T-helper 17 cell (primary cell): ENCODE measurements at places on chromosomes 6 and 20.

- DNase-seq, result no peak
- no peaks in the 10 kb centered on the region for H3K4me1 ChIP-seq
- no peak overlapping the region for H3K27ac ChIP-seq
- H3K4me3 ChIP-seq, result no peak overlapping the region
- H3K36me3 ChIP-seq, result no peaks in the 10 kb centered on the region
Observed at GRCh38 chr6:160742090-160742489, 40.0 kb downstream of the PLG start.

DNA sequence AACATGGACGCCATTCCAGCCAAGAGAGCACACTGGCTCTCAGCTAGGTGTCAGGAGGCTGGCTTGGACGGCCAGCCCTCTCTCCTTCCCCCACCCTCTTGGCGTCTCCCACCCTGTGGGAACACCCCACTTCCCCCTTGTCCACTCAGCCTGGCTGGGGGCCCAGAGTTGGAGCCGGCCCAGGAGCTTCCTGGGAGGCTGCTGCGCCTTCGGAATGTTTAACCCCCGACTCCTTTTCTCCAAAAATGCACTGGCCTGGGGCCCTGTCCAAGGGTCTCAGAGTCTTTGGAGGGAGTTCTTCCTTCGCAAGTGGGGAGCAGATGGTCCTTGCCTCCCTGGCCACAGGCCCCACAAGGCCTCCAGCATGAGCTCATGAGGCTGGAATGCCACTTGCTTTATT, 4.1 kb downstream of the ADAM33 start:
- peaks cover 10% of the 10 kb centered on the region for H3K4me1 ChIP-seq
- H3K27ac ChIP-seq, result no peak overlapping the region
- no peak for DNase-seq
- peaks cover 5% of the 10 kb centered on the region for H3K36me3 ChIP-seq
- H3K4me3 ChIP-seq, result no peak overlapping the region

- peaks cover 24% of the 10 kb centered on the region for H3K27me3 ChIP-seq
- peaks cover 2% of the 10 kb centered on the region for H3K4me1 ChIP-seq
- no peak overlapping the region for H3K4me3 ChIP-seq
- DNase-seq, result no peak
- H3K36me3 ChIP-seq, result no peaks in the 10 kb centered on the region
Observed at GRCh38 chr6:56361812-56362211, 114.4 kb upstream of the COL21A1 start.

DNA sequence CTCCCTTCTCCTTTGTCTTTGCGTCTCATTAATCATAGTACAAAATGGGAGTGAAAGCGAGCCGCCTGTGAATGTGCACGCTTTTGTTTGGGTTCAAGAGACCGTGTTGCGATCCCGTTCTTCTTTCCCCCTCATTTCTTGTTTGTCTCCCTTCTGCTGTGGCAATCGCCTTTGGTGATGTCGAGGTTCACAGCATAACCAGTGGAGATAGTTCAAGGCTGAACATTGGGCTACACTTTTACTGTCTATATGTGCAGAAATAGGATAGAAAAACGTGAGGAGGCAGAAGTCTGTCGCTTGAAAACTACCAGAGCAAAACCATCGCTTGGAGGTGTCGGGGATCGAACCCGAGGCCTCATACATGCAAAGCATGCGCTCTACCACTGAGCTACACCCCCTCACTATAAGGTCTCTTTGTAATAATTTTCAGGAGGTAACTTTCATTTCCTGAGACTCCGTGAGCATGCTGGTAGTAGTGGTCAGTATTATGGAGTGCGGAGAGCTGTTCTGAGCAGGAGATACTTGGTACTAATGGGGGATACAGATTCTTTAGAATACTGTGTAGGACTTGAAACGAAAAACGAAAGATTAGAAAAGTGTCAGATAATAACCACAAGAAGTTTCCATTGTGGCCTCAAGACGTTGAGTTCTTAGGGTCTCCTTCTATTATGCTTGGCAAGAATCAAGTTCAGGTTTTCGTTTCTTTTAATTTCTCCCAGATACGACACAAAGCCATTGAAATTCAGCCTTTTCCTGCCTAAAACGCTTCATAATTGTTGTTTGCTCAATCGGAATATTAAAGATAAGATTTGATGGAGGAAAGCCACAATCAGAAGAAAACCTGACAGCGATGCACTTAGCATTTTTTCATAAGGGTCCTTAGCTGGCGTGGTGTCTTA, 106.6 kb downstream of the TRIM27 start:
- peaks cover 2% of the 10 kb centered on the region for H3K36me3 ChIP-seq
- no peak overlapping the region for H3K27ac ChIP-seq
- H3K27me3 ChIP-seq, result peaks cover 76% of the 10 kb centered on the region
- no peaks in the 10 kb centered on the region for H3K4me1 ChIP-seq
- H3K4me3 ChIP-seq, result no peak overlapping the region

- no peaks in the 10 kb centered on the region for H3K36me3 ChIP-seq
- H3K27me3 ChIP-seq, result peaks cover 45% of the 10 kb centered on the region
- no peaks in the 10 kb centered on the region for H3K4me1 ChIP-seq
- H3K27ac ChIP-seq, result no peak overlapping the region
Observed at GRCh38 chr20:54623991-54624569, 148.7 kb downstream of the DOK5 start.

GRCh38 chr6:51108563-51109234, 290.0 kb downstream of the TFAP2B start:
- no peak for DNase-seq
- H3K4me1 ChIP-seq, result no peaks in the 10 kb centered on the region
- H3K36me3 ChIP-seq, result no peaks in the 10 kb centered on the region

GRCh38 chr6:53734473-53735299, 60.1 kb upstream of the LRRC1 start:
- no peak for DNase-seq
- H3K27me3 ChIP-seq, result peaks cover 10% of the 10 kb centered on the region
- peak overlapping the region; percentile 58 for H3K4me3 ChIP-seq
- peaks cover 3% of the 10 kb centered on the region for H3K36me3 ChIP-seq
- H3K4me1 ChIP-seq, result peaks cover 18% of the 10 kb centered on the region

DNA sequence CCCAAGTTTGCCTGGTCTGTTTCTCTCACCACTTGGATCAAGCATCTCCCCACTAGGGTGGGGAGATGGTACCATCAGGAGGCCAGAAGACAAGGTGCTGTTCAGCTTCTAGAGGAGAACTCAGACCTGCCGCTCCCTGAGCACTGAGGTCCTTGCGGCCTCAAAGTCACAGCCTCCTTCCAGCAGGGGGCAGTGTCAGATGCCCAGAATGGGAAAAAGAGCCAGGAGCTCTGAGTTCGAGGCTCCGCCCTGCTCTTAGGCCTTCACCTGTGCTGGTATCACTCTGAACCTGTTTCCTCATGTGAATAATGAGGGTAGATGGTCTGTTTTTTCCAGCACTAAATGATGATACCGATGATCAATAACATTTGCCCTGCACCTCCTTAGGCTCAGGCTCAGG, 68.7 kb downstream of the TOX2 start:
- DNase-seq, result no peak
- H3K4me1 ChIP-seq, result peaks cover 11% of the 10 kb centered on the region
- H3K36me3 ChIP-seq, result peaks cover 2% of the 10 kb centered on the region
- H3K4me3 ChIP-seq, result no peak overlapping the region

- peaks cover 37% of the 10 kb centered on the region for H3K27me3 ChIP-seq
- H3K4me3 ChIP-seq, result no peak overlapping the region
- peaks cover 9% of the 10 kb centered on the region for H3K4me1 ChIP-seq
- no peak overlapping the region for H3K27ac ChIP-seq
- H3K36me3 ChIP-seq, result peaks cover 2% of the 10 kb centered on the region
Observed at GRCh38 chr6:136470044-136470443, 80.2 kb downstream of the MAP7 start.

DNA sequence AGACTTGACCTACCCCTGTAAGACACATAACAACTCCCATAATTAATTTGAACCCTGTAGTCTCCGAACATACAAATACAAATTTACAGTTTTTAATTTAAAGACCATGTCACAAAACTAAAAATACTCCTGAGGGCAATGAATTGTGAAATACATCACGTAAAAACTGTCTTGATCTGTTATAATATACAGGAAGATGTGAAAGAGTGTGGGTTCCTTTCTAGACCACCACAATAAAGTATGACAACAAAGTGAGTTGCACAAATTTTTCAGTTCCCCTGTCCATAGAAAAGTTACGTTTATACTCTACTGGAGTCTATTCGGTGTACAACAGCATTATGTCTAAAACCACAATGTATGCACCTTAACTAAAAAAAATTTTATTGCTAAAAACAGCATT, 11.0 kb upstream of the BLOC1S5 start:
- no peak for DNase-seq
- H3K4me3 ChIP-seq, result no peak overlapping the region
- no peaks in the 10 kb centered on the region for H3K27me3 ChIP-seq
- no peak overlapping the region for H3K27ac ChIP-seq

GRCh38 chr6:96876886-96877545, 20.7 kb downstream of the NDUFAF4 start:
- DNase-seq, result no peak
- H3K36me3 ChIP-seq, result no peaks in the 10 kb centered on the region
- no peaks in the 10 kb centered on the region for H3K4me1 ChIP-seq

DNA sequence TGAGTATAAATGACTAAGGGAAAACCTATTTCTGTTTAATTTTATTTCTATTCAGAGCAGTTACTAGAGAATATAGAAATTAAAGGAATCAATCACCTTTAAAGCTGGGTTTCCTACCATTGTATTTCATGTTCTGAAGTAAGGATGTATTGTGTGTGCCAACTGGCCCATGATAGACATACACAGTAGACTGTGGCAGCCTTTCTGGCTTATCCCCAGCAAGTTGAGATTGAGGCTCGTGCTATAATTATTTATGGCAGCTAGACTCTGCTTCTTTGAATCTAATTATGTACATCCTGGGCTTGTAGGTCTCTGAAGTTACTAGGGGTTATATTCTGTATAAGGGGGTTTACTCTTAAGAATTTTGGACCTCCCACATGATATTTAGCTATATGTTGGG, 44.4 kb downstream of the ZNF292 start:
- DNase-seq, result no peak
- no peaks in the 10 kb centered on the region for H3K27me3 ChIP-seq
- no peaks in the 10 kb centered on the region for H3K36me3 ChIP-seq
- no peak overlapping the region for H3K4me3 ChIP-seq

DNA sequence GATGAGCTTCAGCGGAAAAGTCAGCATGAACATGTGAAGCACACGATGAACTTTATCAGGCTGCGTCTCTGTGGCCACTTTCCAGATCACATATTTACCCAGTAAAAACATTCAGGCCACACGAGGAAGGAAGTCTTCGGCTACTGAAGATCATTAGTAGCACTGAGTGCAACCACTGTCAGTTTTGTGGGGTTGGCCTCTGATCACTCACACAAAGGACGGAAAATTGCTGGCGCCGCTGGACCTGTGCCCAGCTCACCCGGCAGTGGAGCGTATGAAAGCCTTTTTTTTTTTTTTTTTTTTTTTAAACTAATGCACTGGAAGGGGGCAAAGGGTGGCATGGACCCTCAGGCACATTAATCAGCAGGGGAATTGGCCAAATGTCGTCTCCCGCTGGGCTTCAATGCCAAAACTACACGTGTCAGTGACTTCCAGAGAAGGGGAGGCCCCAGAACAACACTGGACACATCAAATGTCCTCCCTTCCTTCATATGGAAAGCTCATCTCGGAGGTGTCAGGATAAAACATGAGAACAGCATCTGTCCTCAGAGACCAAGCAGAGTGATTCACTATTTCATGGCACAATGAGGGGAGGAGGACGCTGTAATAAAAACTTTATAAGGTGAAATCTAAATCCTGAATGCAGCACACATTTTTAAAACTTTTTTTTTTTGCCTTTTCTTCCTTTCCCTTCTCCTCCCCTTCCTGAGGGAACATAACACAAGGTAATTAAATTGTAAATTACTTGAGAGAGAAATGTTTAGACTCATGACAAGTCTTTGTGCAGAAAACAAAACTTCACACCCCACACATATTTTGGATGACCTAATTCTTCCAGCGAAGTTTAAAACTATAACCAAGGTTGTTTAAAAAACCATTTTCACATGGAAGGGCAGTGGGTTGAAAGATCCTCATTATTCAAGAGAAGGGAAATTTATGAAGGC, 223.4 kb downstream of the FOXC1 start:
- no peak overlapping the region for H3K4me3 ChIP-seq
- H3K27me3 ChIP-seq, result no peaks in the 10 kb centered on the region
- H3K4me1 ChIP-seq, result no peaks in the 10 kb centered on the region
- H3K36me3 ChIP-seq, result no peaks in the 10 kb centered on the region

DNA sequence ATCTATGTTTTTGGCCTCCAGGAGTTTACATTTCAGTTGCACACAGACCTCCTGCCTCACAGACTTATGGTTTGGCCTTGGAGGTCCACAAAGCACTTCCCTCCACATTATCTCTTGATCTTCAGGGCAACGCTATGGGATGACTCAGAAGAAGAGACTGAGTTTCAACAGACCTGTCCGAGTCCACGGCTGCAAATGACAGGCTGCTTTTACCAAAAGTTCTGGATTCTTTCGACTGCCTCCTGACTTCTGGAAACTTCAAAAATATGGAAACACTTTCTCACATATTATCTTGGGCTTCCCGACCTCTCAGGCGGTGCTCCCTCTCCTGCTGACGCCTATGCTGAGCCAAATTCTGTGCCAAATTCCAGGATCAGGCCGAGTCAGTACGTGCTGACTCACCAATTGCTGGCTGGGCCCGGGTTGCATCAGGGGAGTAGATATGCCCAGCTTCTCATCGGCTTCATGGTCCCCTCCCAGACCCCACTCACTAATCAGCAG, 190.2 kb downstream of the BMP7 start:
- H3K36me3 ChIP-seq, result no peaks in the 10 kb centered on the region
- DNase-seq, result no peak
- peaks cover 4% of the 10 kb centered on the region for H3K4me1 ChIP-seq

DNA sequence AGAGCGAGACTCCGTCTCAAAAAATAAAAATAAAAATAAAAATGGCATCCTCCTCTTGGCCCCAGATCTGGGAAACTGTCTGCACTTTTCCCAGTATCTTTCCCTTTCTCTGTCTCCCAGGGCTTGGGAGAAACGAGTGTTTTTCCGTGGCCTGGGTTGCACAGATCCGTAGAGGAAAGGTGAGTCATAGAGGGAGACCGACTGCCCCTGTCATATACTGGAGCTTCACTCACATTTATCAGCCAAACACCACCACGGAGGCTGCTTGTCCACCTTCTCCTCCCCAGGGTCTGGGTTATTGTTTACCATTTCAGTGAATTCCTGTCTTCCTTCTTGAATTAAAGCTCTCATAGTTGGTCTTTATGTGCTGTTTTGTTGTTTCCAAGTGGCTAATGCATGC, 31.9 kb upstream of the EIF2S2 start:
- peaks cover 3% of the 10 kb centered on the region for H3K36me3 ChIP-seq
- peaks cover 3% of the 10 kb centered on the region for H3K4me1 ChIP-seq
- H3K27me3 ChIP-seq, result peaks cover 21% of the 10 kb centered on the region
- H3K27ac ChIP-seq, result no peak overlapping the region

DNA sequence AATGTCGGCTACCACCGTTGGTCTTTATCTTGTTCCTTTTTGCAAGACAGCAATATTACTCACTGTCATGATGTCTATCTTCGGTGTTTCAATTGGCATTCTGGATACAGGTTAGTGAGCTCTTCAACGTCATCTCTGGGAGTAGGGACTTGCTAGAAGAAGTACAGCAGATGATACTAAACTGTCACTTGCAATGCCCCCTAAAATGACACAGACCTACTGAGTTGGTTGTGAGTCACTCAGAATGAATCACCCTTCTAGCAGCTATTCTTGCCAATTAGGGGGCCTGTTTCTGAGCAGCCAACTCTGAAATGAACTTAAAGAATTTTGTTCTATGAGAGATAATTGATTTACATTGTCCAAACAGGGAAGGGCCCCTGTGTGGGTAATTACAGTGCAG, 176.5 kb downstream of the SLC16A10 start:
- peaks cover 12% of the 10 kb centered on the region for H3K36me3 ChIP-seq
- H3K4me3 ChIP-seq, result no peak overlapping the region
- no peak overlapping the region for H3K27ac ChIP-seq
- H3K27me3 ChIP-seq, result no peaks in the 10 kb centered on the region
- no peak for DNase-seq
- peaks cover 28% of the 10 kb centered on the region for H3K4me1 ChIP-seq

GRCh38 chr6:2634139-2634964, 116.4 kb downstream of the MYLK4 start:
- H3K4me3 ChIP-seq, result peak overlapping the region; percentile 84
- H3K36me3 ChIP-seq, result peaks cover 6% of the 10 kb centered on the region
- peaks cover 37% of the 10 kb centered on the region for H3K27me3 ChIP-seq
